ENCODE measurements at places on chromosomes 2 and 18.

- no peak for DNase-seq
These were observed 277.2 kb downstream of the EIPR1 start for GRCh38 chr2:3100386-3100785.

DNA sequence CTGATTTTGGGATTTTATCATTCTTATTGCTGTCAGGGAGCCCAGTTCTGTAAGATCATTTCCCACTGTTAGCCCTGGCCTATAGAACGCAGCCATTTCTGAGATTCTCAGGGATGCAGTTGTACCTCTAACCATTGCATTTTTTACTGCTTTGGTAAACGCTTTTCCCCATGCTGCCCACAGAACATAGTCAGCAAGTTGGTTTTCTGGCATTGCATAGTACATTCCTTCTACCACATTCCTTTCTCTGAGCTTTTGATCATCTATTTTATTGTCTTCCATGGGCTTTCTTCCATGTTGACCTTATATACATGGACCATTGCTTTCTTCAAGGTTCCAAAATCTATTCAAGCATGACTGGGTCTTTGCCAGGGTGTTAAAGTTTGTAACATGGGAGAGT lies 86.8 kb upstream of the ST6GAL2 start:
- no peak for DNase-seq

DNA sequence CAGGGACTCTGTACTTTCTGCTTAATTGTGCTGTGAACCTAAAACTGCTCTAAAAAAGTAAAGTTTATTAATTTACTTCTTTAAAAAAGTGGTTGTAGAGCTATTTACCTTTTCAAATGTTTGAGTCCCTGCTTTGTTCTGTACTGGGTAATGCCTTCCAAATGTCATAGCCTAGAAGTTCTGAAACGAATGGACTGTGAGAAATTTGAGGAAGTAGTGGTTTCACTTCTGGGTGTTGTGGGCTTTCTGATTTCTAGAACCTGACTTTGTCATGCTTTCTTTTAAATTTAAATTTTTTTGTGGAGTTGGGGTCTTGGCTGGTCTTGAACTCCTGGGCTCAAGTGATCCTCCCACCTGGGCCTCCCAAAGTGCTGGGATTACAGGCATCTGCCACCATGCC lies 44.6 kb downstream of the SMAD4 start:
- DNase-seq = no peak

- DNase-seq = no peak
These were observed 53.6 kb upstream of the DDX18 start for GRCh38 chr2:117760916-117761315.

DNA sequence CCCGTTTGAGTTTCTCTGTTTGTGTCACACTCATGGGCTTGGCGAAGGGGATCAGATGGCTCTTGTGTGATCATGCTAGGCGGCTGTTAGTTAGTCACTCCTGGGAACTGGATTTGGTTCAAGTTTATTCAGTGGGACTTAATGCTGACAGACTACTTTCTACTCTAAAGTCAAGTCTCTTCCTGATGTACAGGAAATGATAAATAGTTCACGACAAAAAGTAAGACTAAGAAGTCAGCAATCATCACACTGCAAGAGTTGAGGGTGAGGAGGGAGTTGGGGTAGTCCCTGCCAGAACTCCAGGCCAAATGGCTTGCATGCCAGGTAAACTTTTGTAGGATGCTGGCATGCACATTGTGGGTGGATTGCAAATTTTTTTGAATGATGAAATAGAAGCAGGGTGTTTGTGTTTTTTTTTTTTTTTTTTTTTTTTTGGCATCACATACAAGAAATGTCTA lies 25.1 kb upstream of the CCL20 start:
- DNase-seq = no peak

GRCh38 chr2:105249181-105249580 lies 7.6 kb downstream of the GPR45 start:
- DNase-seq = no peak

GRCh38 chr2:1489486-1489885 lies 76.2 kb downstream of the TPO start:
- DNase-seq = no peak

DNA sequence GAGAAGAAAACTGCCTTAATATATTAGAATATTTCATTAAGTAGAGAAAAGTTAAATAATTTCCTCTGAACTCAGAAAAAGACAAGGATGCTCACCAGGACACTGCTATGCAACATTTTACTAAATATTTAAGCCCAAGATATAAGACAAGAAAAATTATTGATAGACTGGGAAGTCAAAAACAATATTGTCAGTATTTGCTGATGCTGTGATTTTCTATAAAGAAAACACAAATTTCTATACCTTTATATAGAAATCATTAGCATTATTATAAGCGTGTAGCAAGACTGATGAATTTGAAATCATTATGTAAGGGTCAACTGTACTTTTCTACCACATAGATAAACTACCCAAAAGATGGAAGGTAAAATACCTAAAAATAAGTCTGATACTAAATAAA lies 451.0 kb downstream of the RNF144A start:
- no peak for DNase-seq

DNA sequence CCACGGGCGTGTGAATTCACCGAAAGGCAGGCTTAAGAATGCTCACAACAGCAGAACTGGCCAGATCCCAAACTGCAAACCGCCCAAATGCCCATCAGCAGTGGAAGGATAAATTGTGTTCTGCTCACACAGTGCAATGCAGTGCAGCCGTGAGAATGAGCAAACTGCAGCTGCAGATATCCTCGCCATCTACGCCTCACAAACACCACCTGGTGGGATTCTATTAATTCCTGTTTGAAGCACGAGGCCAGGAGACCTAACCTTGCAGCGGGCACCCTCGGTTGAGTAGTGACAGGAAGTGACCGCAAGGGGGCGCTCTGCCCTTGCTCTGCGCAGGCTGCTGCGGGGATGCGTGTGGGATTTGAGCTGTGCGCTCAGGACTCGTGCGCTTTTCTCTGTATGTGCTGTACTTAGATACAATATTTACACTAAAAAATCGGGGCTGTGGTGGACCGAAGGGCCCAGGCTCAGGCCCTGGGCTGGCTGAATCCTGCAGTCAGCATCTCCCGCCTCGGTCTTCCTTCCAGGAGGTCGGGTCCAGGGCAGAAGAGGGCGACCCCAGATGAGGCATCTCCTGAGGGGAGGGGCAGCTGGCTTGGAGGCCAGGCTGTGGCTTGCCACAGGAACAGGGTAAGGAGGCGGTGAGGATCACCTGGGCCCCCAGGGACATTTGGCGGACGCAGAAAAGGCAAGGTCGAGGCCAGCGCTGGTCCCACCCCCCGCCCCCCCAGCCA lies 19.8 kb upstream of the PDIA6 start:
- DNase-seq = peak; percentile 94

DNA sequence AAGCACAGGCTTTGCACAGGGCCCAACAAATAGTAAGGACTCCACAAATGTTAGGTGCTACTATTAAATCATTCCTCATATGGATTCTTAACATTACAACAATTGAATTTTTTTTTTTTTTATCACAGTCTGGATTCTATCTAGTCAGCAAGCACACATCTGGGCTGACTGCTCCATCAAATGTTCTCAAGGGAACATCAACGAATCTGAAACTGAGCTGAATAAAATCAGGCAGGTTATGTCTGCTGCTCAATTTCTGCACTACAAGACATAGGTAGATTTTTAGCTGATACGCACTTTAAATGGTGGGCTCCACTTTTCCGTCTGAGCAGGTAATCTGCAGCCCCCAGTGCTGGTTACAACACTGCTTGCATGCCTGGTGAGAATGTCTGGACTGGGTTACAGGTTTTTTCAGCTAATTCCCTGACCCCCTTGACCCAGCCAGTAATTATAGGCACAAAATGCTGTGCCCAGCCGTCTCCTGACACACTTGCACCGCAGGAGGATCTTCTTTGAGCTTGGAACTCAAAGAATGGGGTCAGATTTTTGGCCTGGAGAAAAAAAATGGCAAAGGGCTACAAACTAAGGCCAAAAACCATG lies 44.6 kb downstream of the ADD2 start:
- no peak for DNase-seq

GRCh38 chr2:176268976-176269318 lies 295 bp upstream of the MTX2 start:
- DNase-seq = no peak

DNA sequence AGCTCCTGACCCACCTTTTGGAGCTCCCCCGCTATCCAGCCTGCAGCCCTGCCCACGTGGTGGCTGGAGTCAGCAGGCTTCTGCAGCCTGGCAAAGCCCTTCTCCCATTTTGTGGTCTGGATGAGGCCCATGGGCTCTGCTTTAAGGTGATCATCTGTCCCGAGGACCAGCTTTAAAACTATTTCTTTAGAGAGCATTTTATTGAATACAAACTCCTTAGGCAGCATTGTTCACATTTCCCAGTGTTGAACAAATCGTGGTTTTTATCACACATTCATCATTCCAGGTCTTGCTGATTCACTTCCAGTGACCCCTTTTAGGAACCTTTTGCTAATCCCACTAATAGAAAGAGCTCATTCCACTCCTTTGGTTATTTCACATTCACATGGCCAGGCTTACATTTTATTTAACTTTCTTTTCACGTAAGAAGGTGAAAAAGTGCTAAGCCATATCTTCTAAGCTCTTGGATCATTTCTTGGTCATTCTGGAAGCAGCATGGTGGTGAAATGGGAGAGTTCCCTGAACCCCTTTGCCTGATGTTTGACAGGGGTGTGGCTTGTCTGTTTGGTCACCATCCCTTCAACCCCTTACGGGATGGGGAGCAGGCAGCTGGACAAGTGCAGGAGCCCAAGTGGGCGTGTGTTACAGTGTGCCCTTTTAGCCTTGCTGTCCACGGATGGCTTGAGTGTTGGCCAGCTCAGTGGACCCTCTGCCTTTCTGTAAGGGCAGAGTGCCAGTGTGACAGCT lies 80.4 kb upstream of the RAPGEF4 start:
- DNase-seq = no peak

GRCh38 chr2:214651451-214651850 lies 158.0 kb downstream of the BARD1 start:
- DNase-seq = no peak

DNA sequence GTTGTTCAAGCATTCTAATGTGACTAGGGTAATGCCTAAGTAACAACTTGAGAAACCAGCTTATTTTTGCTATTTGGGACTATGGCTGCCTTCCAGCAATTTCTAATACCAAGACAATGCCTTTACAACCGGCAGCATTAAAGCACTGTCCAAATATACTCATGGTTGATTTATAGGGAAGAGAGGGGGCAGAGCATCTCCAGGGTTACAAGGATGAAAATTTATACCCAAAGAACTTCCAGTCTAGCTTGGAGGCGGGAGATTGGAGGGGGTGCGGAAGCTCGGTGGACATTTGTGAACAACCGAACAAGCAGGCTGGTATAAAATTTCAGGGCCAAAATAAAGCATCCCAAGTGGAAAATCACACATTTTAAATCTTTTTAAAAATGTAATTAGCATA lies 294.9 kb upstream of the STON1 start:
- DNase-seq = no peak

DNA sequence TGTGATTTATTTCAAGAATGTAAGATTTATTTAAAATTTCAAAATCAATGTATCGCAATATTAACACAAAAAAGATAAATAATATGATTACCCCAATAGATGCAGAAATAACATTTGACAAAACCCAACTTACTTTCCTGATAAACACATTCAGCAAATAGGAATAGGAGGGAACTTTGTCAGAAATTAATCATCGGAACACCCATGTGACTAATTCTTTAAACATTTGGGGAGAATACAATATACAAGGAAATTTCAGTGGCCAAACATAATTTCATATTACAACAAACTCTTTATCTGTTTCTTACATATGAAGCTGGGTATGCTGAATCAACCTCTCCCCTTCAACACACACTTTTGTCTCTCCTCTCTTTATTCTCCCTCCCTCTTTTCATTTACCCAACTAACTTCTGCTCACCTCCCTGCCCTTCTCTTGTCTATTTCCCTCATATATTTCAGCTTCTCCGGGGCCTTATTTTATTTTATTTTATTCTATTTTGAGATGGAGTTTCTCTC lies 309.6 kb upstream of the CNTNAP5 start:
- DNase-seq = no peak

- no peak for DNase-seq
These were observed 39.9 kb downstream of the MYO3B start for GRCh38 chr2:170217778-170218251.

DNA sequence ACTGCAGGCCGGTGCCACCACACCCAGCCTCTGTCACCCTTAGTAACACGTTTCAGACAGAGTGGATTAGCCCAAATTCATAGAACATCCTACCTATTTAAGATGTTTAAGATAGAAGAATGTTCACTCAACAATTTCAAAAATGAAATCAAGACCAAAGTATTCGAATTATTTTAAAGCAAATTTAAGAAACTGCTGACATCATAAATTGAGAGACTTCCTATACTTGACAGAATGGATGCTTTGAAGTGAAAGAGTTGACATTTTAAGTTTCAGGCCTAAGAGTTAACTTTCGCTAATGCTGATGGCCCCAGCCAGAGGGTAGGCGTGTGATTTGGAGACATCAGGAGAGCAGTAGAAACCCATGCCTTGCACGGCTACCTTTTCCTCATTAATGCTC lies 271.9 kb downstream of the SS18 start:
- DNase-seq = no peak

- peak; percentile 68 for DNase-seq
These were observed 56.5 kb downstream of the TCF7L1 start for GRCh38 chr2:85189606-85190270.

- no peak for DNase-seq
These were observed 48.9 kb upstream of the ASXL2 start for GRCh38 chr2:25926984-25927756.

GRCh38 chr2:168138901-168139300 lies 108.5 kb downstream of the STK39 start:
- DNase-seq = no peak

DNA sequence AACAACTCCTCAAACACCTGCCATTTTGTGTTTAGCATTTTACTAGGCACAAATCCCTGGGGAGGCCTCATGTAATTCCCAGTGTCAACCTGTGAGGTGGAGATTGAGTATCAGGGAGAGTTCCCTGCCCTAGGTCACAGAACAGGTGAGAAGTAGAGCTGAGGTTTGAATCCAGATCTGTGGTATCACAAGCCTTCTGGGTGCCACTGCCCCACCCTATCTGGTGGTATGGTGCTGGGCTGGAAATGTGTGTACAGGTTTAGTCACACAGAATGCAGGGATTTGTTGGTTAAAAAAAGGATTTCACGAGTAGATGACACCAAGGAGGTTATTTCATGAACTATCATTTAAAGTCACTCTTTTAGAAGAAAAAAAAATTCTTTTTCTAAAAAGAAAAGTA lies 35.7 kb upstream of the PKDCC start:
- DNase-seq = peak; percentile 18

DNA sequence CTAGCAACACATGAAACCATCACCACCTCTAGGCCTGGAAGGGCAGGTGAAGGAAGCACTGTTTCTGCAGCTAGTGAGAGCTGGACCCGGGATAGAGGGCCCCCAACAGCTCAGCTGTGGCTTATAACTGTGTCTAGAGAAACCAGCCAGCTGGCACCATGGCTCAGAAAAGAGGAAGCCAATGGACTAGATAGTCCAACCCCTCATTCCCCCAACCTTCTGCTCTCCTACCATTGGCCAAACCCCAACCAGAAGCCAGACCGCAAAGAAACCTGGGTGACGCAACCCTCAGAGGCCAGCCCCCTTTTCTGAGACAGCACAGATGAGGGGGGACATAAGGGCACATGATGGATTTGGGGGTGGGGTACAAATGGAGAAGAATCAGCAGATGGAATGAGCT lies 24.3 kb downstream of the SMYD1 start:
- no peak for DNase-seq

GRCh38 chr18:41751652-41752051 lies 203.4 kb upstream of the PIK3C3 start:
- no peak for DNase-seq

All from islet precursor cell (in vitro differentiated cells).